ENCODE measurements at places on chromosomes 6 and 20. TPM values are rescaled to one million over a fixed set of nuclear protein-coding genes. Genes with fewer than 3 reads are reported as not detected.

DNA sequence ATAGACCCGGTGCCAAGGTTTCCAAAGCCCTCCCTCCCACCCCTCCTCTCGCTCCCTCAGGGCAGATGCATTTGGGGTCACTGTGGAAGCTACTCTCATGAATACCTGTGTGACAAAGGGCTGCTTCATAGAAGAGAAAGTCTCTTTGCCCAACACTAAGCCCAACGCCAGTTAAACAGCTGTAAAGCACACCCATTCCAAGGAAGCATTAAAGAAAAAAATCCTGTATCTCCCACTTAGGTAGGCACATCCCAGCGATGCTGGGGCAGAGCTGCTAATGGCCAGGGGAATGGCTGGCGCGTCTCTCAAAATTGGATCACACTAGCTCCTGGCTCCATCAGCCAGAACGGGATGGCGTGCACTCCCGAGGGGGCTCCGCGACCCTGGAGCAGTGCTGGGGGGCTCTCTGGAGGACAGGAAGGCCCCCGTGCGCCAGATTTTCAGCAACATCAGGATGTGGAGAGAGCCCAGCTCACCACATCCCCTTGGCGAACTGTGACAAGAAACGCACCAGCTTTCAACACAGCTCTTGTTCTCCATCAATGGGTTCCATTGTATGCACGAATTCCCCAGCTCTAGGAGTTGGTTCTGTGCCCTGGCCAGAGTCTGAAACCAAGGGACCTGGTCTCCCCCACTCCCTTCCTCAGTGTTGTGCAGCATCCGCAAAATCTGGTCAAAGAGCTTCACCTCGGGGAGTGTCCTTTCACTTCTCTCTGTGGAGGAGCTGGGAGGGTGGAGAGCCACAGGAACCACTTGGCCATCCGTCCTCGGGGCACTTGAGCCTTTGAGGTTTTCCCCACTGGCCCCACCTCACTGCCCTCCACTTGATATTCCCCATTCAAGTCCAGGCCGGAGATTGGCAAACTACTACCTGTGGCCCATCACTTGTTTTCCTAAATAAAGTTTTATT is 74.1 kb downstream of the TFAP2C start:
- DNase-seq: no peak

DNA sequence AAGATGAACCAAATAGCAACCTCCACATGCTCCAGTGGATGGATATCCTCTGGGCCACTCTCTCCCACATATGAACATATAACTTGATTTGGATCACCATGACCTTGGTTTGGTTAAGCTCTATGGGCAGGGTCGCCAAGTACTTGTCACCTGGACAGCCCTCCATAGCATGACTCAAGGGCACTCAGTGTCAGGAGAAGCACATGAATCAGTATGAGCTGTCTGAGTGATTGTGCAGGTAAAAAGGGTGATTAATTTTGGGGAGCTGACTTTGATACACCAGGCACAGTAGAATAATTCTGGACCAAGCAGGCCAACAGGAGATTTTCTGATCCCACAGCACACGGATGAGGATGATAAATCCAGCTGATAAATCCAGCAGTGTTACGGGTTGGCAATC is 74.4 kb downstream of the OPRM1 start:
- DNase-seq: no peak

DNA sequence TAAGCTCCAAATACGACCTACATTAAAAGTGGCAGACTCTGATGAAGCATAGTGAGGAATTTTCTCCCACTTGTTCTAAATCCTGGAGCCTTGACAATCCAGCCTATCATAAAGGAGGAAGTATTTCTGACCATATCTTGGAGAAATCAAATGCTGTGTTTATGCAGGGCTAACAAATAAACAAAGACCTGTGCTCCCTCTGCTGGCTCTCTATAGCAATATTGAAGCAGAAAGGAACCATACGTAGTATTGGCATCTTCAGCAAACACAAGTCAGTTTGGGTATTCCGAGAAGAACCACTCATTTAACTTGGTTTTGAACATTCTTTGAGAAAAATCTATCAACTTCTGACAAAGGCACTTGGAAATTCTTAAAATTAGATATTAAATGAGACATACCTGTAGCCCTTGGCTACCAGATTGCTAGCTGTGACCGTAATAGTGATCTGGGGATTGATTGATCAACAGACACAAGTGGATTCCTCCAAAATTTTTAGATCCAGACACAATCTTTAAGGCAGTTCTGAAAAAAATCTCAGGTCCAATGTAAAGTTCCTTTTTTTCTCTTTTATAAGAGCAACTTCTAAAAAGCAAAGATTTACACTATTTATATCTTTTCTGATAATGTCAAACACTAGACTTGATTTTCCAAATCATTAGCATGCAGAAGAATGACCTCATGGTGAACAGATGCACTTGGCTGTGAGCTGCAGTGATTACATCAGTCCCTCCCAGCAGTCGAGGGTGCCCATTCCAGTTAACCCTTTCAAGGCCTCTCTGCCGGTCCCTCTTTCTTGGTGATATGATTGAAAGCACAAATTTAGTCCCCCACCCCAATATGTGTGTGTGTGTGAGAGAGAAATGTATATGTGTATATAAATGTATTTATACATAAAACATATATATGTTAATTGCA is 40.2 kb downstream of the INSM1 start:
- DNase-seq: no peak

DNA sequence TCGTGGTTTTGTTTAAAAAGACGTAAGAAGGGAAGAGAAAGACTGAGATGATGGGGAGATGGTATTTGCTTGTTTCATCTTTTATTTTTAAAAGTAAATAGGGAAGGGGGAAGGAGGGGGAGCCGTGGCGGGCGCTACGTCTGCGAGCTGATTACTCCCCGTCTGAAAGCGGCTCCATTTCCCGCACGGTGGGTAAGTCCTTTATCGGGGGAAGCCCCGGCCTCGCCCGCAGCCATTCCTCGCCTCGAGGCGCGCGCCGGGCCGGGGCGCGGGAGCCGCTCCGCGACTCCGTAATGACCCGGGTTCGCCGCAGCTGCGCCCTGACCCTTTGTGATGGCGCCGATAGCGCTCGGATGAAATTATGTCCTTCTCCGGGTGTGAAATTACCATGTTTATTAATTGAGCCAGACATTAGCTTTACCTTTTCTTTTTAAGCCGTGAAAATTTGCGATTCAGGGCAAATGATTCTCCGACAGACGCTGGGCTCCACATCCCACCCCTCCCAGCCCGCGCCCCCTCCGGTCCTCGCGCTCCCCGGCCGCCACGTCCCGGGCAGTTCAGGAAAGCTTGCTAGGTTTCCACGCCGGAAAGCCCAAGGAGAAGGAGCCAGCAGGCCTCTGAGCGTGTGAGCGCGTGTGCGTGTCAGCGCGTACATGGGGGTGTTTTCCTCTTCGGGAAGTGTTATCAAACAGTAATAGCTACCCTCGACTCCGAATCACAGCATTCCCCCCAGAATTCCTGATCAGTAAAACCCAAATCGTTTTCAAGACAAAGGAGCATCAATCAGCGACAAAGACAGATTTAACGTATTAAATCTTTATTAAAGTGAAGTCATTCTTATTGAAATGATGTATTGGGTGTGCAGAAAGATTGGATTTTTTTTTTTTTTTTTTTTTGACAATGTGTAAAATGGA is 30.0 kb downstream of the TFAP2A start:
- DNase-seq: no peak

DNA sequence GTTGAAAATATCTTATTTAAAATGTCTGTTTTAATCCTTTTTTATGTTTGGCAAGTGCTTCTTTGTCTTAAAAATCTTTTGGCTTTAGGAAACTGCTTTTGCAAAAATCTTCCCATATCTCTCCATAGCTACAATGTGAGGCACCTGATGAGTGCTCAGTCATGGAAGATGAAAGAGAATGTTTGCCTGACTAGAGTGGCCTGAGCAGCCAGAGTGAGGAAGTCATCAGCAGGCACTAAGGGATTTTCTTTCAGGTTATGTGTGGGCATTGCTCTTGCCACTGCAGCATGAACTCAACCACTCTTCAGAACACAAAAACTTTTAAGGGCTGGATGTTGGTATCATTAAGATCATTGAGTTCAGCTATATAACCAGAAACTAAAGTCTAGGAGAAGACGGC is 47.9 kb downstream of the AKIRIN2 start:
- DNase-seq: no peak

- no peak for DNase-seq
Observed at GRCh38 chr20:11158589-11158988, 484.8 kb upstream of the JAG1 start.

DNA sequence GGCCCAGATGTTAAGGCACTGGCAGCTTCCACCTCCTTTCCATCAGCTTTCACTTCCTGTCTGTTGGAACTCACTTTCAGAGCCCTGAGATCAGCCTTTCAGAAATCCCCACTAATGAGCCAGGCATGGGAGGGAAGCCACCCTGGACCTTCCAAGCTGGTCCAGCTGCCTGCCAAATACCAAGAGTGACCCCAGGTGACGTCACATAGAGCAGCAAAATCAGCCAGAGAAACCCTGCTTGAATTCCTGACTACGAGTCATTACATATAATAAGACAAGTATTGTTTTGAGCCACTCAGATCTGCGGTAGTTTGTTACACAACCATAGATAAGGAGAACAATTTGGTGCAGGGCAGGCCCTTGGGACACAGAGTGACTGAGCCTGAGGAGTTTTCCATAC is 556.0 kb upstream of the JAG1 start:
- DNase-seq: peak; percentile 94

DNA sequence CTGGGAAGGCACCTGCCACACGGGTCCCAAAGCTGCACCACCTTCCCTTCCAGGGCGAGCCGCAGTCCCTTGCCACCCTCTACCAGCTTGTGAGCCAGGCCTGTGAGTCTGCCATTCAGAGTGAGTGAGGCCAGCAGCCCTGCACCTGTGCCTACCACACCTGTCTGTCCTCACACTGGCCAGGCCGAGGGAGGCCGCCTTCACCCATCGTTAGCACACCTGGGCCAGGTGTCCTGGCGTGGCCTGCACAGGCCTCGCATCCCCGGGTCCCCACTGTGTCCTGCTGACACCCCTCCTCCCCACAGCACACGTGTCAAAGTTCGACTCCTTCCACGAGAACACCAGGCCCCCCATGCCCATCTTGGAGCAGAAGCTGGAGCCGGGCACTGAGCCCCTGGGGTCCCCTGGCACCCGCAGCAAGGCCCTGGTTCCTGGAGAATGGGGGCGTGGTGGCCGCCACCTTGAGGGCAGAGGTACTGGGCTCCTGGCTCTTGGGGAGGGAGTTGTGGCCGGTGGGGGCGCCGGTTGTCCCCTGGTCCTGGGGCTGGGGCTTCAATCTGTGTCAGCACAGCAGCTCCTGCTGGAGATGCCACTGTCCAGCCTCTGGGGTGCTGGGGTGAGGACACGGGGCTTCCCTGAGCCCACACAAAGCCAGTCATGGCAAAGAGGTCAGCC is 33.0 kb downstream of the CHRNA4 start:
- DNase-seq: no peak

GRCh38 chr6:117552618-117553017 is 49.7 kb downstream of the GOPC start:
- no peak for DNase-seq

DNA sequence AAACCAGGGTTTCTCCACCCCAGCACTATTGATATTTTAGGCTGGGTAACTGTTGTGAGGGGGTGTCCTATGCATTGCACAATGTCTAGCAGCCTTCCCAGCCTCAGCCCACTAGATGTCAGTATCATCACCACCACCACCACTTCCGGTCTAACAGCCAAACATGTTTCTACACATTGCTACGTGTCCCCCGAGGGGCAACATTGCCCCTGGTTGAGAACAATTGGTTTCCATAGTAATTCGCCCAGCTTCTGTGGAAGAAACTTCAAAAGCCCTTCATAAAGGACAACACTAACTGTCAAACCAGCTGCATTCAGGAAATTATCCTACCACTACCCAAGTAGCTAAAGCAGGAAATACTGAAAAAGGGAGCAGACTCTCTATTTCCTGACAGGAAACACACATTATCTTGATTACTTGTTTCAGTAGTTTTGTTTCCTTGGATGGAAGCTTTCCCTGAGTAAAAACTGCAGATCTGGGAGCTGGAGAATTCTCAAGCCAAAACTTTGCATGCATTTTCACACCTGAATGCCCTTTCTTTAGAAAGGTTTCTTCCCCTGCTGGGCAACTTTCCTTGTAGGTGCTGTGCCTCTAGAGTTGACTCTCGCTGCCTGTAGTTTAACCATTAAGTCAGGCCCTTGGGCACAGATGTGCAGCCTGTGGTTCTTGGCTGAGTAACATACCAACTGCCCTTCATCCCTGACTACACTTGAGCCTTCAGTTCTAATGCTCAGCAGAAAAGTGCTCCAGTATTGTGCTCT is 23.6 kb downstream of the PKHD1 start:
- DNase-seq: peak; percentile 50

DNA sequence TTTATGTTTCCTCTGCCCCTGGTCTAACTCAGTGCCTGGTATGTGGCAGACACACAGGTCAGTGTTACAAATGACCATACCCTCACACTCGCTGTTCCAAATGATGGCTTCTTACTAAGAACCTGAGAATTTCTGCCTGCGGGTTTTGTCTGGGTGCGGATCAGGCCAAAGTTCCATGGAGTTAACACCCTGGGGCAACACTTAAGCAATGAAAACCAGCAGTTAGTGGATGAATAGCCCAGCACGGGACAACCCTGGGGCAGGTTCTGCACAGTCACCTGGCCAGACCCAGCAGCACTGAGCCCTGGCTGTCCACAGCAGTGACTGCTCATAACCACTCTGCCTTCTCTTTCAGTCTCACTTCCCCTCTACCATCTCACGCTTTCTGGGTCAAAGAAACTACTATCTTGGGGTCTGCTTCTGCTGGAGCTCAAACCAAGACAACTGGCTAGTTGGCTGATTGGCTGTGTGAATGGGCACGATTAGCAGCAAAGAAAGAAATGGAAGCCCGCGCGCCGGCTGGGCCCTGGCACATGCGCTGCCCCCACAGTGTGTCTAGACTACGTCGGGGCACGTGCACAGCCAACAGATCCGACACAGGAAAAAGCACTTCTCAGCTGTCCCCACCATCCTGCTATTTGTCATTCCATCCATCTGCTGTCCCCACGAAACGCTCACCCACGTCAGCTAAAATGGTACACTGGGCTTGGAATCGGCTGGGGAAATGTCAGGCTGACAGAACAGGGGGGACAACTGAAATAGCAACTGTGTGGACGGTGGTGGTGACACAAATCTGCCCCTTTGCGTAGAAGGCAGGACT is 36.6 kb downstream of the MGME1 start:
- DNase-seq: no peak

GRCh38 chr20:347640-348484 is 951 bp downstream of the NRSN2 start:
- peak; percentile 90 for DNase-seq

DNA sequence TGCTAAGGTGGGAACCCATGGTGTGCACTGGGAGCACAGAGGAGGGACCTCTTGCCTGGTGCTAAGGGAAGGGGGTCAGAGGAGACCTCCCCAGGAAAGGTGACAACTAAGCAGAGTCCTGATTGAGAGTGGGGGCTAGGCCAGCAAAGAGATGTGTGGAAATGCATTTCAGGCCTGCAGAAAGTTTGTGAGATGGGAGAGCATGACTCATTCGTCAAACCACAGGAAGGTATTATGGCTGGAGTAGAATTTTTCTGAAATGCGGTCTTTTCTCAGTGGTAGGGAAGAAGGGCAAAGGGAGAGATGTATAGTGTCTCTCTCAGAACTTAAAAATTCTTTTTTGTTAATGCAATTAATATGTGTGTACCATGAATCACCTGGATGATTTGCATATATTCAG is 23.6 kb upstream of the EDN1 start:
- DNase-seq: no peak

Gene ANGPT4
- total RNA-seq: not detected

Gene PTGIS
- 0.44 TPM for total RNA-seq

Gene DEF6
- total RNA-seq: 0.65 TPM

Gene EYS
- total RNA-seq: under 0.01 TPM

Gene C6orf132
- under 0.01 TPM for total RNA-seq

Gene PTCRA
- total RNA-seq: not detected

Gene GSTA2
- not detected for total RNA-seq

Gene FANCE
- total RNA-seq: 8.7 TPM

Gene VWA7
- total RNA-seq: 0.40 TPM
